ENCODE measurements at places on chromosomes 1 and 21. TPM values are rescaled to one million over a fixed set of nuclear protein-coding genes. Genes with fewer than 3 reads are reported as not detected.

Gene OR2T33
- 1.8 TPM for total RNA-seq

GRCh38 chr1:212178851-212179250 is 106.4 kb upstream of the PPP2R5A start:
- DNase-seq = no peak

- no peak for DNase-seq
These were observed 258.9 kb downstream of the SEC16B start for GRCh38 chr1:177710696-177711620.

DNA sequence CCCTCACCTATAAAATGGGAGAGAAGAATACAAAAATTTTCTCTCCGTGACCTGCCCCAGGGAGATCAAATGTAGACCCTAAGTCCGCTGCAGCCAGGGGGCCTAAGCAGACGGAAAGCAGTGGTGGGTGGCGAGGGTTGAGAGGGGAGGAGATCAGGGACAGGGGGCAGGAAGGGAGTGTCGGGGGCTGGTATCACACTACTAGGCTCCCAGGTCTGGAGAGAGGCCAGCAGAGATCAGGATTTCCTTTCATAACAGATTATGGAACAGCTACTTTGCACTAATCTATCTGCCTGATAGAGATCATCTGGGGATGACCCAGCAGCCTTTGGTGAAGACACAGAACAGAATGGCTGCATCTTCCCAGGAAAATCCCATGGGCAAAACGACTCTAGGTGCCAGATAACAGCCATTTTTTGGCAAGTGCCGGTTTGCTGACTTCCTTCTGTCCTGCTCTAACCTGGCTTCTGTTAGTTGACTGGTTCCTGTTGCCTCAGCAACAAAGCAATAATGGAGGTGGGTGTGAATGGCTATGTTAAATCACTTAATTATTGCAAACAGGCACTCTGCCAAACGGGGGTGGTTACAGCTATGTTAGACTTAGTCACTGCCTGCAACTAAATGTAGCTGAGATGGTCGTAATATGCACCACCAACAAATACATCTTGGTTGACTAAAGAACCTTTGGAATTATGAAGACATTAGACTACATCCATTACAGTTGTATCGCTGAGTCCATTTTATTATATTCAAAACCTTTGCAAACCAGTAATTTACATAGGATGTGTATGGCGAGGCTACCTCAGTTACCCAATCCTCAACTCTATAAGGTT is 30.0 kb upstream of the EPS8L3 start:
- no peak for DNase-seq

All from thyroid gland (tissue), 4 donors.